ENCODE measurements at places on chromosomes 5 and 9. TPM values are rescaled to one million over a fixed set of nuclear protein-coding genes. Genes with fewer than 3 reads are reported as not detected.

Gene PIP5KL1
- not detected for total RNA-seq

DNA sequence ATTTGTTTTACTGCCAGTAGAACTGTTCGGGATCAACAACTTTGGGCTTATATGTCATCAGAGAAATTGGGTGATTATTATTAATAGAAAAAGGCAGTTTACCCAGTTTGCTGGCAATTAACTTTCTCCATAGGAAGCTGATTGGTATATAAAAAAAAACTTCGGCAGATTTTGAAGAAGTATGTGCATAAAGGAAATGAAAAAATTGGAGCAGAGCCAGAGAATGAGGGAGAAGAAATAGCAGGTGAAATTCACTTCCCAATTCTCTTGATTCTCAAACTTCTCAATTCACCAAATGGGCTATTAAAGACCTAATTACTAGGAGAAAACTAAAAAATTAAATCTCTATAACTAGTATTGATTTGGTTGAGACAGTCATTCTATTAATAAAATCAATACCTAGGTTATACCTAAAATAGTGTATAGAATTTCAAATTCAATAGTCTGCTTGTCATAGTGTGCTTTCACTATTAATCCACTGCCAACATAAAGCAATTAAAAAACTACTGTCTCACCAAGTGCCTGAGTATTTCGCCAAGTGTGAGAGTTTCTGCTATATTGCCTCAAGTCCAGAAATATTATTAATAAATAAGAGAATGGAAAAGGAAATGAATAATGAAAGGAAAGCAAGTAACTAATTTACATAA is 47.5 kb downstream of the STX17 start:
- no peak overlapping the region for H3K27ac ChIP-seq
- no peak overlapping the region for H3K4me3 ChIP-seq
- no peak for DNase-seq
- H3K4me1 ChIP-seq, result no peaks in the 10 kb centered on the region
- no peaks in the 10 kb centered on the region for H3K27me3 ChIP-seq
- peaks cover 8% of the 10 kb centered on the region for H3K36me3 ChIP-seq

Gene BRD8
- total RNA-seq, result 46.8 TPM

Gene FBXL7
- total RNA-seq, result 47.4 TPM

- no peaks in the 10 kb centered on the region for H3K27me3 ChIP-seq
- H3K36me3 ChIP-seq, result no peaks in the 10 kb centered on the region
- H3K27ac ChIP-seq, result no peak overlapping the region
- H3K4me3 ChIP-seq, result no peak overlapping the region
- no peak for DNase-seq
- H3K4me1 ChIP-seq, result no peaks in the 10 kb centered on the region
Measured at GRCh38 chr5:121175986-121176385, 675.7 kb upstream of the FTMT start.
